ACHN (cell line): ENCODE measurements at places on chromosomes 16 and 17.

GRCh38 chr17:52149626-52150025, 8.9 kb downstream of the CA10 start:
- no peak for DNase-seq

- no peak for DNase-seq
These were observed 54.0 kb downstream of the DYNLRB2 start for GRCh38 chr16:80594756-80595155.

GRCh38 chr17:13182450-13182849, 164.6 kb upstream of the ELAC2 start:
- DNase-seq, result no peak

- no peak for DNase-seq
These were observed 2.0 kb downstream of the RARA start for GRCh38 chr17:40310882-40311391.

- DNase-seq, result no peak
These were observed 13.6 kb downstream of the DHODH start for GRCh38 chr16:72022127-72022526.

- DNase-seq, result no peak
These were observed 980 bp downstream of the LLGL1 start for GRCh38 chr17:18226284-18226945.

DNA sequence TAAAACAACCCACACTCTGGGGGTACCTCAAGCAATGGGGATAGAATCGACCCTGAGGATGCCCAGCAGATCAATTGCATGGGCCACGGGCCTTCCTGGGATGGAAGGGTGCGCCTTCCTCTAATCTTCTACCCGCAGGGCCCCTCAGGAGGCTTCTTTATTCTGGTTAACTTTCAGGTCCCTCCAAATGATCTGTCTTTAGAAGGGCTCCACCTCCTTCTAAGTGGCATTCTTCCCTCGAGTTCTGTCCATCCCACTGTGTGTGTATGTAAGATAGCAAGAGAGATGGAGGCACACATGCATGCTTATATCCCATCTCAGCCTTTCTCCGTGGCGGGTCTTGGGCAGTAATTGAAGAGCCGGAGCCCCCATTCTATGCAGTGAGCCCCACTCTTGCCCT, 125.7 kb downstream of the MRM1 start:
- DNase-seq, result no peak

DNA sequence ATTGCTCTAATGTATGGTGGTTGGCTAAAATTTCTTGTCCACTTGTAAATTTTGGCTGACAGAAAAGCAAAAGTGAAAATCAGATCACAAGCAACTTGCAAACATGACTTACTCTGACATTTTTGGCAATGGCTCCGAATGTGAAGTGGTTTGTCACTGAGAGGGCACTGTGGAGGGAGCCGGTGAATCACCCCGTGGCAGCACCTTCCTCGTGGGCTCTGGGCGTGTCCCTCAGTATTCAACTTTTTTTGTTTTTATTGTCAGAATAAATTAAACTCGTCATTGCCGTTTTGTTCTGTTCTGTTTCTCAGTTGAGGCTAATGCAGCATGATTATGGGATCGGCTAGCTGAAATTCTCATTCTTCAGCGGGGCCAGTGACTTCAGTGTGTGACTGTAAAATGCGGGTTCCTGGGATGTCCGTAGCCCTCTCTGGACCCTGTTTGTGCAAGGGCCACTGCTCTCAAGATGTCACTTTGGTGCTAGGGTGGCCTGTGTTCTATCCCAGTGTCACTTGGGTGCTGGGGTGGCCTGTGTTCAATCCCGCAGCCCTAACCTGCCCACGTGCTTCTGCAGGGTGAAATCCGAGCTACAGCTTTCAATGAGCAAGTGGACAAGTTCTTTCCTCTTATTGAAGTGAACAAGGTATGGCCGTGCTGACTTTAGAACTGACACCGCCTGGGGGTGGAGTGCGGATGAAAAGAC, 48.8 kb downstream of the RPA1 start:
- DNase-seq, result no peak

- DNase-seq, result no peak
These were observed 2.2 kb downstream of the RNF213 start for GRCh38 chr17:80262775-80263244.

- DNase-seq, result no peak
These were observed 22.2 kb downstream of the RNF112 start for GRCh38 chr17:19433255-19433654.

DNA sequence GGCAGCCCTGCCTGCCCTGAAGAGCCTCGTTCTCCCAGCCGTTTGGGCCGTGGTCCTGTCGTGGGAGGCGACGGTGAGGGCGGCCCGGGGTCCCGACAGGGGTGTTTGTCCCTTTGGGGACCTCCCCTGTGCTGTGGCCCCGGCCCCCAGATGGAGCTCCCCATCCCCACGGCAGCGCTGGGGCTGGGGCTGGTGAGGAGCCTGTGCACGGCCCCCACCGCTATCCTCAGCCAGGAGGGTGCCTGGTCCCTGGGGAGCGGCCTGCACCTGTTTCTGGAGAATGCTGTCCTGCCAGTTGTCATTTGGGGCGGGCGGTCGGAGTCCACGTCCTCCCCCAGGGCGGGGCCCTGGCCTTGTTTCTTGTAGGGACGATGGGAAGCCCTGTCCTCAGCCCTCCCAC, 6.6 kb downstream of the CAPN15 start:
- no peak for DNase-seq

DNA sequence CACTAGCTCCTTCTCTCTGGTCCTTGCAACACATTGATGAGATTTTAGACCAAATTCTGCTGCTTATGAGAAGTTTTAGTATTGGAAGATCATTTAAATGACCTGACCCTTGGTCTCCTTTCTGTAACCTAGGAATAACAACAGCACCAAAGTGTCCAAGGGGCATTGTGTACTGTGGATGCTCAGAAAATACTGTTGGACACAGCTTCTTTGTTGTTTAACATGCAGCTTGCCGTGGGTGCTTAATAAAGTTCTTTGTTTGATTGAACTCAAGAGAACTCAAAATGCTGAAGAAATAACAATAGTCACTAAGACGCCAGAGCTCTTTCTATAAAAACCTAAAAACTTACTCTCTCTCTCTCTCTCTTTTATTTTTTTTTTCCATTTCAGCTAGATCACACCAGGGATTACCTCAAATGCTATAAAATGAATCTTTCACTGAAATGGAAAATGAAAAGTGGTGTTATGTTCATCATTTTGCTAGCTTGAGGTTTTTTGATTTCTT, 548.9 kb upstream of the CDH8 start:
- no peak for DNase-seq

GRCh38 chr17:57210972-57211411, 45.3 kb upstream of the MSI2 start:
- no peak for DNase-seq

- peak; percentile 25 for DNase-seq
These were observed 38.7 kb upstream of the NGFR start for GRCh38 chr17:49456183-49456965.

DNA sequence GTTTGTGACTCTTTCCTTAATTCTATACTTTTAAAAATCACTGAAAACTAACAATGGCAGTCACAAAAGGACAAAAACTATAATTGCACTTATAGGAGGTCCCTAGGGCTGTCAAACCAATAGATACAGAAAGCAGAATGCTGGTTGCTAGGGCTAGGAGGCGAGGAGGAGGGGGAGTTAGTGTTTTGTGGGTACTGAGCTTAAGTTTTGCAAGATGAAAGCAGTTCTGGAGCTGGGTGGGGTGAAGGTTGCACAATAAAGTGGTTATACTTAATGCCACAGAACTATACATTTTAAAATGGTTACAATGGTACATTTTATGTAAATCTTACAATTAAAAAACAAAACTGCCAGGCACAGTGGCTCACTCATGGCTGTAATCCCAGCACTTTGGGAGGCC, 27.3 kb downstream of the NUBP1 start:
- no peak for DNase-seq

GRCh38 chr17:7083592-7083991, 3.5 kb upstream of the CLEC10A start:
- no peak for DNase-seq

DNA sequence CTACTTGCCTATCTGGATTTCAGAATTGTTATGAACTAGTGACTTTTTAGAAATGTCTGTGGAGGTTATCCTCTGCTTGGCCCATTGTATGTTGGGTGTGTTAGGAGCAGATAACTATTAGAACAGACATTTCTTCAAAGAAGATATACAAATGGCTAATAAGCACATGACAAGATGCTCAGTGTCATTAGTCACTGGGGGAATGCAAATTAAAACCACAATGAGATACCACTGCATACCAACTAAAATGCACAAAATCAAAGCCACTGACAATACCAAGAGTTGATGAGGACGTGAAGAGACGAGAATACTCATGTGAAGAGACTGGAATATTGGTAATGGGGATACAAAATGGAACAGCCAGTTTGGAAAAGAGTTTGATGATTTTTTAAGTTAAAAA, 39.2 kb downstream of the CEP112 start:
- DNase-seq, result no peak

DNA sequence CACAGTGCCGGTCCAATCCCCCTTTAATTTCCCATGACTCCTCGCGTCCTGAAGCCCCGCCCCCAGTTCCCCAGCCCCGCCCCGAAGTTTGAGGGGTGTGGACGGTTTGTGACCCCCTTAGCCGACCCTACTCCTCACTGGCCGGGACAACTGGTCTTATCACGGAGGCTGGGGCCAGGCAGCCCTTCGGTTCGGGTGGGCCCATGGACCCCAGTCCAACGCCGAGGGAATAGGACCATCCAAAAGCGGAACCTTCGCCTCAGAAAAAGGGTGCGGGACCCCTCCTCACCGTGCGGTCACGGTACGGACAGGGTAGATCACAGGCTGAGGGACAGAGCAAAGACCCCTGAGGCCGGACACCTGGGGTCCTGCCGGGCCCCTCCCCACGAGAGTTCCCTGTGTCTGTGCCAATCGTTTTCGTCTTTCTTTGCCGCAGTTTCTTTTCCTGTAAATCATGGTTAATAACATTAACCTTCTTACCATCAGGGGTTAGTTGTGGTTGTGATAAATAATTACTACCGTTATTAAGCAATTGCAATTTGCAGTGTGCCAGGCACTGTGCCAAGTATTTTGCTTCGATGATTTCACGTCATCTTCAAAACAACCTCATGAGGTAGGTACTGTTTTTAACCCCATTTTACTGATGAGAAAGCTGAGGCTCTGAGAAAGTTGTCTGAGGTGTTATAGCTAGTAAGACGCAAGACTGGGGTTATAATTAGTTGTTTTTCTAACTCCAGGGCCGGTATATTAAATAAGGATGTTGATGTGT, 543 bp downstream of the TMUB2 start:
- peak; percentile 33 for DNase-seq

- no peak for DNase-seq
These were observed 355.4 kb upstream of the SOX9 start for GRCh38 chr17:71765437-71765836.

- no peak for DNase-seq
These were observed 131.8 kb downstream of the STX8 start for GRCh38 chr17:9443811-9444210.

GRCh38 chr16:87249425-87249824, 67.8 kb downstream of the C16orf95 start:
- DNase-seq, result no peak

DNA sequence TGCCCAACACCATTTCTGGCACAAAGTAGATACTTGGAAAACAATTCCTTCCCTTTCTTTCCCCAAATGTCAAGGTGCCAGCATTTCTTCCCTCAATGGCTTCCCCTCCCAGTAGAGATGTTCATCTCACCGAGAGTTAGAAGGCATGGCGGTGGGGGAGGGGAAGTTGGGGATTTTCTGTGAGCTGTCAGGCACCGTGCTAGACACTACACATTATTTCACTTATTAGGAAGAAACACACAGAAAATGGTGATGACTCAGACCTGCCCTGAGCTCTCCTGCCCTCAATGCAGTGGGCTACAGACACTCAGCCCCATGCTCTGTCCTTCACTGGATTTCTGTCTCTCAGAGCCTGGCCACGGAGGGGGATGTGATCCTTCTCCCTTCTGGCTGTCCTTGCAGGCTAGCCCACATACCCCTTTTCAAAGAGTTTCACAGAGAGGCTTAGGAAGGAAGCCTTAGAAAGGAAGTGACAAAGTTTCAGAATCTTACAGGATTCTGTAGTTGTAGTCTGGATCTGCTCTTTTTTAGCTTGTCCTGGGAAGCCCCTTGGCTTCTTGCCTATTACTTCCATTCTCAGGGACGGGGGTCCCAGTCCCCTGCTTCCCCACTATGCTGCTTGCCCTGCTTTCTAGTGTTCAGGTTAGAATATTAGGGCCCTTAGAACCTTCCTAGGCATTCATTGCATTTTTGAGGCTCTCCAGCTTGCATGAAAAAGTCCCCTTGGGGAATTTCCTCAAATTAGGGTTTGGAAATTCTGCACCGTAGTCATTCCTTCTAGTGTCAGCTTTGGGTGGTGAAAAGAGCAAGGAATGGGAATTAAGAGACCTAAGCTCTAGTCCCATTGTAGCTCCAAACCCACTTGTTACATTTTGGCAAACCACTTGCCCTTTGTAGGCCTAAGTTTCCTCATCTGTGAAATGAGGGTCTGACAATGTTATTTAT, 12.2 kb upstream of the CCL5 start:
- no peak for DNase-seq

DNA sequence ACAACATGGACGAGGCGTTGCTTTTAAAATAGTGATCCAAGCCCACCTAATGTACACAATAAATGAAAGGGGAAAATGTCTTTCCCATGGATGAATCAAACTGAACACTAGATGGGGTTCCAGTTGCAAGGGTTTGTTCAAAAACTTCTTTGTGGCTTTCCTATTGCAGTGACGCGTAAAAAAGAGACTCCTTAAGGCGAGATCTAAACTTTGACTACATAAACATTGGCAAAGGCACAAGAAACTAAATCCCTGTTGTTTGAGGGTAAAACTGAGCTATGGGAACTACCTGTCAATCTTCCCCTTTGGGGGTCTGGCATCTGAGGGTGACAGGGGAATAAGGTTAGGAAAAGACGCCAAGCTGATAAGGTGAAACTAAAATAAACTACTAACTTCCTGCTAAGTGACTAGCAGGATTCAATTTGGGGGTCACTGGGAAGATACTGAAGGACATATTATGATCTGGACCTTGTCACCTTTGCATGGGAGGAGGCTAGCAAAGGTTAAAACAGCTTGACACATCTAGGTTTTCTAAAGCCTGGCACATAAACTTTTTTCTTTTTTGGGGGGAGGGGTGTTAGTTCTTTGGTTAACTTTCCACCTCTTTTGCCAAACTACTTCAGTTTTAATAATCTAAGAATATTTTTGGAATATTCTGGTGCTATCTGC, 4.7 kb downstream of the SALL1 start:
- peak; percentile 70 for DNase-seq

- no peak for DNase-seq
These were observed 121.8 kb downstream of the IRX3 start for GRCh38 chr16:54164789-54165173.
